ENCODE measurements at places on chromosomes 2 and 18. TPM values are rescaled to one million over a fixed set of nuclear protein-coding genes. Genes with fewer than 3 reads are reported as not detected.
A peak's percentile ranks its signal among the peaks of the same experiment; 100 is the strongest.

The DSC3 gene
- 0.73 TPM for total RNA-seq

The RGPD4 gene
- total RNA-seq: not detected

The LAMA3 gene
- 0.21 TPM for total RNA-seq

The HRH4 gene
- total RNA-seq: not detected

The EVX2 gene
- not detected for total RNA-seq

The RAPH1 gene
- 9.0 TPM for total RNA-seq

The CCDC68 gene
- total RNA-seq: 0.10 TPM

The PPIL3 gene
- 34.6 TPM for total RNA-seq

The UGT1A3 gene
- total RNA-seq: not detected

The AMMECR1L gene
- 11.2 TPM for total RNA-seq

The NT5C1B gene
- total RNA-seq: not detected

GRCh38 chr2:29108225-29108624 is 7.0 kb upstream of the CLIP4 start:
- DNase-seq: no peak

DNA sequence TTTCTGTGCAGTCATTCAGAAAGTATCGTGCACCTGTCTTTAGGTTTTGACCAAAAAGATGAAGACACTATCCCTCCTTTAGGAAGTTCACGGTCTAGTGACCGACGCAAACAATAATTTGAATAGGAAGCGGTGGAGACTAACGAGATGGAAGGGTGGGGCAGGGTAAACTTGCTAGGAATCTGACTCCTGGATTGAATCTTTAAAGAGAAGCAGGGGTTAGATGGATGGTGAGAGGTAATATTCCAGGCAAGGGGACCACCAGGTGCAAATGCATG is 651 bp upstream of the TXNL1 start:
- peak; percentile 8 for DNase-seq

GRCh38 chr18:52636536-52636935 is 296.5 kb downstream of the DCC start:
- no peak for DNase-seq

GRCh38 chr2:73877071-73877802 is 15.6 kb upstream of the ACTG2 start:
- no peak for DNase-seq

DNA sequence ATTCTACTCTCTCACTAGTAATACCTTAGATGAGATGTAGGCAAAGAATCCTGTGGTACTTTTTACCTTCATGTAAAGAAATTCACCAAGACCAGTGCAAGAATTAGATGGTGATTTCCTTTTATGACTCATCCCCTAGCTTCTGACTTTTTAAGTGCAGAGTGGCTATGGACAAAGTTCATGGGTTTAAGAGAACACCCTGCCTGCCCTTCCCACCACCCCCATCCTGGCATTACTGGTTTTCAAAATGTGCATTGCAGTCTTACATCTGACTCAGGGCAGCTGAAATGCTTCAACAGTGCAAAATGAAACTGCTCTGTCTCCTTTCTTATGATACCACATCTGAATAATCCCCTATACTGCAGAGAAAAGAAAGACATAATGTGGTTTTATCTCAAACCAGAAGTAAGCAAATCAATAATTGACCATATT is 22.6 kb downstream of the MAIP1 start:
- DNase-seq: no peak

DNA sequence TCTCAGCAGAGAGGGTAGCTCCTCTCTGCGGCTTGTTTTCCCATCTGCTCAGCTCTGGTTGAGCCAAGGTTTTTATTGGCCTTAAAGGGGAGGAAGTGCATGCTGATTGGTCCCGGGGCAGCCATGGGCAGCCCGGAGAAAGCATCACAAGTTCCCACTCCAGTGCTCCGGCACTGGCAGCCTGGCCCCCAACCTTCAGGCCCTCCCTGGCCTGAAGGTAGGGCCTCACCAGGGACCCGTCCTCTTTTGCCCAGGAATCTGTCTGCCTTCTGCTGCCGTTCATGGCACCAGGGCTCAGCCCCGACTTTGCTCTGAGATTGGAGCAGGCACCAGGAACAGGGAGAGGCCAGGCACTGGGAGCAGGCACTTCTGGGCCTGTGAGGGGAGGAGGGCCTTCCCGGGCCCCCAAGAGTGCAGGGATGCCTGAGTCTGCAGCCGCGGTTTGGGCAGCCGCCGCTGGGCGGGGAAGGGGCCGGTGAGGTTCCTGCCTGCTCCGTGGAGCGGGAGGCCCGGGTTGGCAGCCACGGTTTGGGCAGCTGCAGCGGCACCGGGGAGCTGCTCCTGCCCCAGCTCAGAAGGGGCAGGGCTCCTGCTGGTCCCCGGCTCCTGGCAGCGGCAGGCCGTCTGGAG is 17.5 kb upstream of the ILKAP start:
- peak; percentile 60 for DNase-seq

- DNase-seq: no peak
These were observed 386 bp upstream of the YIPF4 start for GRCh38 chr2:32277363-32277673.

- DNase-seq: no peak
These were observed 102.3 kb downstream of the NRXN1 start for GRCh38 chr2:50929661-50930060.

GRCh38 chr2:200454927-200455801 is 54.7 kb downstream of the KCTD18 start:
- no peak for DNase-seq

DNA sequence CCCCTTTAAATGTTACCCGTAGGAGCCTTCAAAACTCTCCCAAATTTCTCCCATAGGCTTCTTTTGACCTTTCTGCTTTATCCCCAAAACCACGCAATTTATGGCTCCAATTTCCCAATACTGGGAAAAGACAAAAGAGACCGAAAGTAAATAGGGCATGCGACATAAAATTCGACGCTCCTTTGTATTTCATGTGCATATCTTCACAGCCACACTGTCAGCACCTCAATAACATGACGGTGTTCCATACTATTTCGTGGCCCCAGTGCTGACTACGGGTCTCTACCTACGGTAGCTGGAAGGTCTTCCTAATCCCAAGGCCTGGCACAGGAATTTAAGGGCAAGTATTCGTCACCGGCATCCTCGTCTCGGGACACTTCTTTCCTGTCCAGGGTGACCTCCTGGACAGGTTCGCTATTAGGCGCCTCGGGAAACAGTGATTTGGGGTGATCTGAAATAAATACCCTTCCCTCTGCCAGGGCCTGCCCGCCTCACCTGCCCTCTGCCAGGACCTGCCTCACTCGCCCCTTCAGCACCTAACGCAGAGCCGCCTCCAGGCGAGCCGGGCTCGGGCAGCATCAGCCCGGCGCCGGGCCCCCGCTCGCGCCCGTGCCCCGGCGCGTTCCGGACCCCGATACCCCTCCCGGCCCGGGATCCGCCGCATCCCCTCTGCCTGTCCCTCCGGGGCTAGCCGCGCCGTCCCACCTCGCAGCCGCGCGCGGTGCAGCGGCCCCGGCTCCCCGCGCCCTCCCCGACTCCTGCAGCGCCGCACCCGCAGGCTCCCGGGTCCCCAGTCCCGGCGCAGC is 680 bp downstream of the DTNB start:
- peak; percentile 87 for DNase-seq

- no peak for DNase-seq
These were observed 16.5 kb downstream of the LPIN1 start for GRCh38 chr2:11762799-11763461.

GRCh38 chr18:34592481-34592880 is 117.6 kb upstream of the DTNA start:
- no peak for DNase-seq

- no peak for DNase-seq
These were observed 21.6 kb downstream of the MAP4K4 start for GRCh38 chr2:101718993-101719571.

GRCh38 chr2:238910751-238911351 is 63.0 kb downstream of the TWIST2 start:
- no peak for DNase-seq

GRCh38 chr18:76670564-76671288 is 151.6 kb upstream of the ZNF236 start:
- DNase-seq: no peak

GRCh38 chr18:70981400-70982140 is 692.7 kb downstream of the SOCS6 start:
- DNase-seq: no peak

DNA sequence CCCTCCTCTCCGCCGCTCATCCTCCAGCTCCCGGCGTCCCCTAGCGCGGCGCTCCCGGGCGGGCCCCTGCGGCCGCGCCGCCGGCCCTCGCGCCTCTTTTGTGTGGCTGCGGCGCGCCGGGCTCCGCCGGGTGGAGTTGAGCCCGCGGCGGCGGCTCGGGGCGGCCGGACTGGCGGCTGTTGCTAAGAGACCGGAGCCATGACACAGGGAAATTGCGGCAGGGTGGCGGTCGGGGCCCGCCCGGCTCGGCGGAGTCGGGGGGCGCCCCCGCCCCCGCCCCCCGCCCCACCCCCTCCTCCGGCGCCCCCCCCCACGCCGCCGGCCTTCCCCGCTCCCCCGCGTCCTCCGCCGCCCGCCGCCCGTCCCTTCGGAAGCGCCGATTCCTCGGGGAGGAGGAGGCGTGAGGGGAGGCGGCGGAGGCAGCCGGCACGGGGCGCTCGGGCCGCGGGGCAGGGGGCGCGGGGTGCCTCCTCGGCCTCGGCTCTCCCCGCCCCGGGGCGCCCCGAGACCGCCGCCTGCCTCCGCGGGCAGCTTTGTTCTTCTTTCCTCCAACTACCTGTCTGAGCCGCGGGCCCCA is at the start of gene TMEM200C:
Gene TMEM200C, minus strand, starts transcription at position 224 of the 577 bp plus-strand sequence. CDS start 3,459 bp downstream, outside the sequence.
- peak; percentile 92 for DNase-seq

- no peak for DNase-seq
These were observed 36.7 kb downstream of the KIAA2012 start for GRCh38 chr2:202109737-202110184.

DNA sequence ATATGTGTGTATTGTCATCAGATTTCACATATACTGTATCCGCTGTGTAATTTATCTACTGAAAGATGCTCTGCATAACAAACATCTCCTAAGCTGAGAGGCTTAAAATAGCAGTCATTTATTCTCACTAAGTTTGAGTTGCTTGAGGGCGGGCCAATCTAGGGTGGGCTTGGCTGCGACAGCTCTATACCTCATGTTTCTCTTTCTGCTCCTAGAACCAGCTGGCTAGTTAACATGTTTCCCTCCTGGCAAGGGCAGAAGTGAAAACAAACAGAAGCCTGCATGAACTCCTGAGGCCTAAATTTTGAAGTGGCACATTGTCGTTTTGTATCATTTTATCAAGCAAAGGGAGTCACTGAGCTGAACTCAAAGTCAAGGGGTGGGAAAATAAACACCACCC is 585.0 kb upstream of the VRK2 start:
- DNase-seq: no peak

DNA sequence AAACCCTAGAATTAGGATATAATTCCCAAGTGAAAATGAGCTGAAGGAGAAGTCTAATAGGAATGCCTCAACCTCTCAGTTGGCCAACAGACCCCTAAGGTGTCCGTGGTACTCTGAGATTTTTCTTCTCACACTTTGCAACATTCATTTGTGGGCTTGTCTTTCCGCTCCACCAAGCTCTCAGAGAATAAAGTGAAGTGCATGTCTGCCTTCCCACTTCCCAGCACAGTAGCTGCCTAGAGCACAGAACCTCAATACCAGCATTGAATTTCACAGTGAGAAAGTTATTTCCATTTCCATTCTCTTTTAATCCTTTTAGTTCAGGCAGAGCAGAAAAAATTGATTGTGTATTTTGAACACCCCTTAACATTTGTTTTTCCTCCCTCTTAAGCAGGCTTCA is 451.8 kb downstream of the TGIF1 start:
- DNase-seq: no peak

GRCh38 chr2:38076152-38076709 is 280 bp upstream of the CYP1B1 start:
- peak; percentile 91 for DNase-seq

- DNase-seq: no peak
These were observed 2.5 kb downstream of the COL3A1 start for GRCh38 chr2:188976545-188977268.

GRCh38 chr18:22591222-22591621 is 173.5 kb upstream of the CTAGE1 start:
- DNase-seq: no peak

GRCh38 chr2:85655961-85656417 is 12.0 kb downstream of the SFTPB start:
- DNase-seq: no peak

DNA sequence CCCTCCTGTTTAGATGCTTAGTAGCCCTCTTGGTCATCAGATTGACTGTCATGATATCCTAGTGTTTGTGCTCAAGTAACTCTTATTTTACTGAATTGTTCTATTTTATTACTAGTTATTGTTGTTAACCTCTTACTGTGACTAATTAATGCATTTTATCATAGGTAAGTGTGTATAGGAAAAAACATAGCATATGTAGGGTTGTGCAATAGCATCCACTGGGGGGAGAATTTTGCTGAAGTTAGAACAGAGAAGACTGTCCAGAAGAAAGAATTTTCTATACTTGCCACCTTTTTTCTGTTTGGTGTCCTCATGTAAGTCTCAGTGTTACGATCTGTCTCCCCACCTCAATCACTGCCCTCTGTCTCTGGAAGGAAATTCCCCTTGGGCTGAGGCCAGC is 177.4 kb downstream of the RPIA start:
- DNase-seq: no peak

DNA sequence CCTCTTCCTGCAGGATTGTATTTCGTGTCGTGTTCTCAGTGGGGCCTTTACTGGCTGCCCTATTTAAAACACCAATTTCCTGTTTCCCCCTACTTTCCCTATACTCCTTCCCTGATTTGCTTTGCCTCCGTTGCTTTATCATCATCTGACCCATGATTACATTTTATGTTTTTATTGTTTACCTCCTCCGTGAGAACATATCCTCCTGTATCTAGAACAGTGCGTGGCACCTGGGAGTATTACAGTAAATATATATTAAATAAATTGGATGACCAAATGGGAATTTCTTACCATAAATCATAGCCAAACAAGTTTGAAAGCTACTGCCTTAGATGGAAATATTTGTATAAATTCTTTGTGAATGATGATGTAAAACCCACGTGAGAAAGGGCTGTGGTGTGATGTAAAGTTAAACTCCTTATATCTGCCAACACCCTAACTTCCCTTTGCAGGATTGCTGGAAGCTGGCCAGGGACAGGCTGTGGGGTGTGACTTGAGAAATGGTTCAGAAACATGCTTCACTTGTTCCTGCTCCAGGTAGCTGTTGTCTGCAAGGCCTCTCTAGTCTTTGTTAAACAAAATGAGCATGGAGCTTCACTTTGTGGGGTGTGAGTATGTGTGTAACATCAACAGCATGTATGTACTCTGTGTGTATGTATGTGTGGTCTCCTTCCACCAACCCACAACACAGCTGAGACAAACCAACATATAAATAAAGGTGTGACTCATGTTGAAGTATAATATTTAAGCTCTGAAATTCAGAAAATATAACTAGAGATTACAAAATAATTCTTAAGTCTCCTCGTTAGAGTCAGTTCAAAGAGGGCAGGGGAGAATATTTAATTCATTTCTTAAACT is 40.3 kb downstream of the LHCGR start:
- no peak for DNase-seq

All from H7 (cell line).